GOT3 (cell line): ENCODE measurements at places on chromosomes 3 and 15.

DNA sequence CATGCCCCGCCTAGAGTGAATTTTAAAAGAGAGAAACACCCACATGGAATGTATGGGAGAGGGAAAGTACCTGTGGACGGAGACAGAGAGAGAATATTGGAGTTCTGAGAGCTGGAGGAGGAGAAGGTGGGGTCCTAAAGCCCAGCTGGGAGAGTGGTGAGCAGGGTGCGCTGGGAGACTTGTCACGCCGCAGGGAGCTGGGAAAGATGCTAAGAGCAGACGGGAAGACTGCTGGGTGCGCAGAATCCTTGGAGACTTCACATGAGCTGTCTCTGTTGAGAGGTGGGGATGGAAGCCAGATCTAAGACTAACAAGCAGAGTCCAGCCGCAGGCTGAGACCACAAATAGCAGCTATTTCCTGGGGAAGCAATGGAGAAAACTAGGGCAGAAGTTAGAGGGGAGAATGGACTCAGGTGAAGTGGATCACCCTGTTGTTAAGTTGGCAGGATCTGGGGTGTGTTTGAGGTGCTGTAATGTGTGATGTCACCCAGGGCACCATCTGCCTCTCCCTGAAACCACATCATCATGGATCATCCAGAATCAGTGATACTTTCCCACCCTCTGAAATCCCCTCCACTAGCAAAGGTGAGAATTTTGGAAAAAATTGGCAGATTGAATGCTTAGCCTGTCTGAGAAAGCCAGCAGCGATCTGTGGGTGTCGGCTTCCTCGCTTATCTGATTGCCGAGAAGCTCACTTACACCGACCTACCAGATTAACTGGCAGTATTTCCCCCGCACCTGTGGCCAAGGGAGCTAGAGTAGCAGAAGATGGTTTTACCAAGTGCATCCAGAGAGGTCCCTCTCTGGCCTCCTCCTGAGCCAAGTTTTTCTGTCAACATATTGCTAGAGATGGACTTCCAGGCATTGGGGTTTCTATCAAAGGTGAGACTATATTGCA lies 174.8 kb upstream of the BHLHE40 start:
- no peak for DNase-seq

DNA sequence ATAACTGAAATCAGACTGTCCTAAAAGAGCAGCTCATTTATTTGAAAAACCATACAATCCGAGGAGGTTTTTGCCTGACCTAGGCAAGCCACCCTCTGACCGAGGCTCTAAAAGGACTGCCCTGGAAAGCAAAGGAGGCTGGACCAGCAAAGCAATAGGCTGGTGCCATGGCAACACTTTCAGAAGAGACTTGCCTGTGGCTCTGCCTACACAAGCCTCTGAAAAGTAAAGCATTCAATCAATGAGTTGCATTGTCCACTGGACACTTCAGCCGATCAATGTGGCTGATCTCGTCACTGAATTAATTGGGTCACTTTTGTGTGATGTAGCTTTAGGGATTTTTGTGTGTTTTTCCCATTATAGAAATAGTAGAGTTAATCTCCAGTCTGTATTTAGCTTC lies 99.1 kb upstream of the SEMA6D start:
- no peak for DNase-seq

DNA sequence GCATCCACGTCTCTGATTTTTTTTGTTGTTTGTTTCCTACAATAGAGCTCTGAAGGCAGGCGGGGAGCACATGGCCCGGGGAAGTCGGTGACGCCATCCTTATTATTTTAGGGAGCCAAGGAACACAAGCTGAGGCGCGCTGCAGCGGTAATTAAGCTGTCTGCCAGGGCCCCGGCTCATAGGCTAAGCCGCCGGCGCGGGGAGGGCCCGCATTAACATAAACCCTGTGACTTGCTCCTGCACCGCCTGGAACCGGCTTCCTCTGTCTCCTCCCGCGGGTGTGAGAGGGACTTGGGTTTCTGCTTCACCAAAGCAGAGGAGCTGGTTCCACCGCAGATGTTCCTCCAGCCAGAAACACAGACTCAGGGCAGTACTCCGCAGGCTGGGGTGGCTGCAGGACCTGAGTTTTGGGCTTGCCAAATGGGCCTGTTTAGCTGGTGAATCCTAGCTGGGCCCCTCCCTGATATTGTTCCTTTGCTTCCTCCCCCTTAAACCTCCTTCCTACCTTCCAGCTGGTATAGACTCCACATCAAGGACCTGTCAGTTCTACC lies 25.3 kb downstream of the ANP32A start:
- DNase-seq = no peak

GRCh38 chr15:89829161-89829560 lies 14.5 kb upstream of the ANPEP start:
- DNase-seq = no peak

- no peak for DNase-seq
These were observed 242.3 kb downstream of the TLE3 start for GRCh38 chr15:69855258-69856000.

DNA sequence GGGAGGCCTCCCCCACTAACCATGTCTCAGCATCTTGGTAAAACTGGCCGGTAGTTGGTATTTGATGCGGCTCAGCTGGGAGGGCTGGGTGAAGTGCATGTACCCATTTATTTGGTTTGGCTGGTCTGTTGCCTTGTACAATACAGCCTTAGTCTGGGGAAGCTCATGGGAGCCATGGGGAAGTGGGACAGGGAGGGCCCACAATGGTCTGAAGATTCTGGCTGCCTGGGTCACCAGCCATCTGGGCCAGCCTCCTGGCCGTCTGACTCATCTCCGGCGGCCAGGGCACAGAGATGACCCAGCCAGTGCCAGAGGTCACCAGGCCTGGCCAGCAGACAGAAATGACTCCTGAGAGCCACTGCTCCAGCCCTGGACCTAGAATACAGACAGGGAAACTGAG lies 51.6 kb upstream of the SMAD6 start:
- no peak for DNase-seq

- DNase-seq = no peak
These were observed 1.5 kb downstream of the SMAD6 start for GRCh38 chr15:66703540-66703941.

- no peak for DNase-seq
These were observed 117.8 kb downstream of the WNT5A start for GRCh38 chr3:55369141-55369847.

DNA sequence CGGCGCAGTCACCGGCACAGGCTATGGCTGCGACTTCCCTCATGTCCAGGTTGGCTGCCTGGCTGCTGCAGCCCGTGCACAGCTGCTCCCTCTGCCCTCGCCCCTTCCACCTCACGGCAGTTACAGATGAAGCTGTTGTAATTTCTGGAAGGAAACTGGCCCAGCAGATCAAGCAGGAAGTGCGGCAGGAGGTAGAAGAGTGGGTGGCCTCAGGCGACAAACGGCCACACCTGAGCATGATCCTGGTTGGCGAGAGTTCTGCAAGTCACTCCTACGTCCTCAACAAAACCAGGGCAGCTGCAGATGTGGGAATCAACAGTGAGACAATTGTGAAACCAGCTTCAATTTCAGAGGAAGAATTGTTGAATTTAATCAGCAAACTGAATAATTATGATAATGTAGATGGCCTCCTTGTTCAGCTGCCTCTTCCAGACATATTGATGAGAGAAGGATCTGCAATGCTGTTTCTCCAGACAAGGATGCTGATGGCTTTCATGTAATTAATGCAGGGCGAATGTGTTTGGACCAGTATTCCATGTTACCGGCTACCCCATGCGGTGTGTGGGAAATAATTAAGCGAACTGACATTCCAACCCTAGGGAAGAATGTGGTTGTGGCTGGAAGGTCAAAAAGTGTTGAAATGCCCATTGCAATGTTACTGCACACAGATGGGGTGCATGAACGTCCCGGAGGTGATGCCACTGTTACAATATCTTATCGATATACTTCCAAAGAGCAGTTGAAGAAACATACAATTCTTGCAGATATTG lies 13.2 kb upstream of the GNB4 start:
- no peak for DNase-seq

GRCh38 chr15:74365598-74366445 lies 1.6 kb downstream of the CYP11A1 start:
- peak; percentile 19 for DNase-seq

DNA sequence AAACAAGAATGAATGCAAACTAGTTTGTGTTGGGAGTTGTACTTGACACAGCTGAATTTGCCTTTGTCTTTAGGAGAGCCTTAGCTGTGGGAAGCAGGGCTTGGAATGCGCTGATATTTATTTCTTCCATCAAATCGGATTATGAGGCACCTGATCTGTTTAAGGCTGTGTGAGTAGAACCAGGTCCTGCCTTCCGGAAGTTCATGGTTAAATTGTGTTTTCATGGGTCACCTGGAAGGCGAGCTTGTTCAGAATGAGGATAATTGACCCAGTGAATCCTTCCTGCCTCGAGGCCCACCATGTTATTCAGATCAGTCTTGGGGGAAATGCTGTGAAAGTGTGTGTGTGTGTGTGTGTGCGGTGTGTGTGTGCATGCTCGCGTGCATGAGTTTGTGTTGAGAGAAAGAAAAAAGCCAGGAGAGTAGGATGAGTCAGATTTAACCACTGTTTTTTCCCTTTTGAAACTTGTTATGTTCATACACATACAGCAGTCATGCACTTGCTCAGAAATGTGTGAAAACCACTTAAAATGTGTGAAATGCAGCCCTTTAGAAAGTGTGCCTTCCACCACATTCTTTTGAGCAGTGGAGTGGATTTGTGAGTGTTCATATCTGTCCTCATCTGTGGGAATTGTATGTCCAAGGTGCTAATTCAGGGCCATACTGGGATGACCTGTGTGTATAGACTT lies 36.7 kb downstream of the SMAD3 start:
- DNase-seq = no peak

DNA sequence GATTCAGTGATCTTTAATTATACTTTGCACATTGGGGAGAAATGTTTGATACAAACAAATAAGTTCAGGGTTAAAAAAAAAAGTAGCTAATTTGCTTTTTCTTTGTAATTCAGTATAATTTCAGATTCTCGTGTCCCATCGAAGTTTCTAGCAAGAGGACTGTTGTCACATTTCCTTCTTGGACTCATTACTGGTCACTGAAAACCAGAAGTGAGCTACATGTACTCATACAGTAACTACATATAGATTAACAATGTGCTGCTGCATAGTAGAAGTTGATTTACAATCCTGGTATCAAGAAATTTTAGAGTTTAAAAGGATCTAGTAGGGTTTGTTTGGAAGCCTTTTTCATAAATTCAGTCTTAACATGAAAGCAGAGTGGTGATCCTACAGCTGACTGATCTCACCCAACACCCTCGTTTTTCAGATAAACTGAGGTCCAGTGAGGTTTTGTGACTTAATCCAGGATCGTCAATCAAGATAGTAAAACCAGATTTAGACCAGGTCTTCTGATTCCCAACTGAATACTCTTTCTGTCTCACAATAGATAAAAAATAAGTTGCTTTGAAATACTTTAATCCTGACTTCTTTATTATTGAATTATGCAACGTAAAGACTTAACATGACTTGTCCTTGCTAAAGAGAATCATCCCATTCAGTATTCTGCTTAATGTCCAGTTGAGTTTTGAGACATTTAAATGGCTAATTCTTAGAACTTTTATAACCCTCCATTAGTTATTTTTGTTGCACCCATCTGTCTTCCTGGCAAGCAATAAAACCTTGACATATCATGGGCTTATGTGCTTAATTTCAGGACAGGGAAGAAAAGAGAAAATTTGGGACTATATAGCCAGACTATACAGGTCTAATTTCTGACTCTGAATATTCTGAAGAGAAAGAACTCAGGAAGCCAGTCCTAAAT lies 2.8 kb downstream of the SEC62 start:
- no peak for DNase-seq

- no peak for DNase-seq
These were observed 1.1 kb downstream of the SEC13 start for GRCh38 chr3:10319804-10320203.

DNA sequence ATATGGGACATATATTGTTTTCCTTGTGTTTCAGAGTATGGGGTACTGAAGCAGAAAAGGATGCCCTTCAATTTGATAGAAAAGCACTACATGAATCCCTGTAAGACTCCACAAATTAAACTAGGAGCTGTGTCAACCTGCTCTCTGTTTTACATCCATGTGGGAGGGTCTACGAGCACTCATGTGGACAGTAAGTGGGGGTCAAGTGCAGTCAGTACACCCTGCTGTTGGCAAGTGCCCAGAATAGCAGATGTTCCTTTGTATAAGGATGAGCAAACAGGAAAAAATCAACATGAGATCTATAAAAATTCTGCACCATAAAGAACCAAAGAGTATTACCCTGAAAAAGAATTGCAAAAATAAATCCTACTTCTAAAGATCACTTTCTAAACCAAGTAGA lies 659.9 kb downstream of the SI start:
- DNase-seq = no peak

DNA sequence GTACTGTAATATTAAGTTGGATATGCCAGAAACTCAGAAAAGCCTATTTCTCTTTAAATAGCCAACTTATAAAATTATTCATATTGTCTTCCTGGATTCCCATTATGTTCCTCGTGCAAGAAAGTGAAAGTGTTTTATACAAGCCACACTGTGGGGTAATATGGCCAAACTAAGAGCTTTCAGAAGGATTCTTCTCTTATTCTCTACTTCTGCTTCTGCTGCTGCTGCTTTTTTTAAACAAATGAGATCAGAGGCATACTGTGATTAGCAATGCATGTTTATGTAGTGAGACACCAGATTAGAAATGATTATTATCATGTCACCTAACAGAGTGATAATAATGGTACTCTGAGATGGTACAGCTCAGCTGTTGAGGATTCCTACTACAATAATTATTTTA lies 1026.5 kb upstream of the CFAP20DC start:
- no peak for DNase-seq

- DNase-seq = peak; percentile 32
These were observed 897 bp downstream of the RAD54L2 start for GRCh38 chr3:51539291-51539941.

- no peak for DNase-seq
These were observed 216.2 kb downstream of the ADAMTS17 start for GRCh38 chr15:100125401-100126191.

DNA sequence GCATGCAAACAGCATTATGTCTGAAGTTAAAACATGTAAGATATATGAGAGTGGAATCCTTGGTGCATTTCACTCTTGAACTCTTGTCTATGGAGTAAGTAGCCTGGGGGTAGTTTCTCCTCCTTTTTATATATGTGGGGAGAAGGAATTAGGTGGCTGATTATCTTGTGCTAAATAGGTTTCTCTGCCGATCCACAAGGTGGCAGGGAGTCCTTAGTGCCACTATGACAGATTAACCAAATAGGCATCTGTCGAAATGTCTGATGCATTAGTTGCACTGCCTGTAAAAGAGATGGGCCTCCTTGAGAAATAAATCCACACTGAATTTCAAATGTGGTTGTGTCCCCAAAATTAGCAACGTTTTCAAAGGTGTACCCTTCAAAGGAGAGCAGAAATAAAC lies 170.1 kb downstream of the CNTN4 start:
- no peak for DNase-seq
